ENCODE measurements at places on chromosomes 2 and 18.
A peak's percentile ranks its signal among the peaks of the same experiment; 100 is the strongest.

DNA sequence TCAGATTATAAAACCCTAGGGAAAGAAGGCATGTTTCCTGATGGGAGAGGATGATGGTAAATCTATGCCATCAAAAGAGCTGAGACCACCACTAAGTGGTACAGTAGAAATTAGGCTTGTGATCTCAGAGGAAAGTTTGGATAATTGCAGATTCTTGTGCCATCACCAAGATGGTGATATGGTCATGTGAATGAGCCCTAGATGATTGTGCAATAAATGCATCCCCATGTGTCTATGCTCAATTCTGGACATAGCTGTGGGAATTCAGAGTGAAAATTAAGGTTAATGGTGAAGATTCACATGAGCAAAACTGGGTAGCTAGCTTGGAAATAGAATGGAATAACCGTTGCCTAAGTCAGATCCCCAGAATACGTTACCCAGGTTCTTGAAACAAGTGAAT is 496.1 kb upstream of the FSIP2 start:
- no peak for DNase-seq

DNA sequence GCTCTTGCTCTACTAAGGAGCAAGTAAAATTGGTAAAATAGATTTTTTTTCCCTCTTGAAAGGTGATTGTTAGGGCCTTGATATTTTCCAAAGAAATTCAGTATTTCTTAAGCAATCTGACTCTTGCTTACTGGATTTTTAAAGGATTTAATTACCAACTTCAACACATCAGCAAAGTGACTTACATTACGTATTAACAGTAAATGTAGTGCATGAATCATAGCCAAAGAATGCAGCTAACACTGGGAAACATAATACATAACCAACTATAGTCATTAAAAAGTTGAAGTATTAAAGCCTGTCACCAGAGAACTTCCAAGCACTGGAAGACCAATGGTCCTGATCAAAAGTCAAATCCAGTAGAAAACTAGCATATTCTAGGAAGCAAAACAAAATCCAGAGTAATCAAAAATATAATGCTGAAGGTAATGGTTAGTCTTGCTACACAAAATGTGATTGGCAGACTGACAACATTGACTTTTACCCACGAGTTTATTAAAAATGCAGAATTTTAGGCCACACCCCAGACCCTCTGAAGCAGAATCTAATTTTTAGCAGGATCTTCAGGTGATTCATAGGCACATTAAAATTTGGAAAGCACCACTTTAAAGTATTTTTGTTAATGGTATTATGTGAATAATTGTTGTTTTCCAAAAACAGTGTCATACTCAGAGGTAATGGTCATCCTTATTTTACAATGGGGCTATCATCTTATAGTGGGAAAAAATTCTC is 31.8 kb upstream of the CAVIN2 start:
- no peak for DNase-seq

DNA sequence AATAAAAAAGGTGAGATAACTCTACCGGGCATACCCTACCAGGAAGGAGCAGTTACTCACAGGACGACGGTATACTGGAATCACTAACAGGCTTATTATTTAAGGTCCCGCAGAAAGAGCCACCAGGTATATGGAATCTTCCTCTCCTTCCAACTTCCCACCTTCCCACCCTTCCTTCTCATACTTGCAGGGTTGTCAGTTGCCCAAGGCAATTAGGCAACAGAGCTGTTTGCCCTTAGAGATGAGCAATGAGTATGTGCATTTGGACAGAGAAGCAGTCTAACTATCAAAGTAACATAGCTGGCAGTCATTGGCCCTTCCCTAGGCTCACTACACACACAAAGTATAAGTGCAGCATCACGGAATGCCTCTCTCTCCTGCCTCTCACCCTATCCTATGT is 32.1 kb upstream of the EVA1A start:
- DNase-seq, result no peak

DNA sequence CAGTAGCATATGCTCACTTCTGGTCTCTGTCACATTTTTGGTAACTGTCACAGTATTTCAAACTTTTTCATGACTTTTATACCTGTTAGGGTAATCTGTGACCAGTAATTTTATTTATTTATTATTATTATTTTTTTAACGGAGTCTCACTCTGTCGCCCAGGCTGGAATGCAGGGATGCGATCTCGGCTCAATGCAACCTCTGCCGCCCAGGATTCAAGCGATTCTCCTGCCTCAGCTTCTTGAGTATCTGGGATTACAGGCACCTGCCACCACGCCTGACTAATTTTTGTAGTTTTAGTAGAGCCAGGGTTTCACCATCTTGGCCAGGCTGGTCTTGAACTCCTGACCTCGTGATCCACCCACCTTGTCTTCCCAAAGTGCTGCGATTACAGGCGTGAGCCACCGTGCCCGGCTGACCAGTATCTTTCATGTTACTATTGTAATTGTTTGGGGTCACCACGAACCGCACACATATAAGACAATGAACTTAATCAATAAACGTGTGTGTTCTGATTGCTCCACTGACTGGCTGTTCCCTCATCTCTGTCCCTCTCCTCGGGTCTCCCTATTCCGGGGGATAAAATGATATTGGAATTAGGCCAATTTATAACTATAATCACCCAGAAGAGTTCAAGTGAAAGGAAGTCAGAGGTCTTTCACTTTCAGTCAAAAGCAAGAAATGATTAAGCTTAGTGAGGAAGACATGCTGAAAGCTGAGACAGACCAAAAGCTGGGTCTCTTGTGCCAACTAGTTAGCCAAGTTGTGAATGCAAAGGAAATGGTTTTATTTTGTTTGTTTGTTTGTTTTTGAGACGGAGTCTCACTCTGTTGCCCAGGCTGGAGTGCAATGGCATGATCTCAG is 22.9 kb downstream of the TGIF1 start:
- DNase-seq, result no peak

DNA sequence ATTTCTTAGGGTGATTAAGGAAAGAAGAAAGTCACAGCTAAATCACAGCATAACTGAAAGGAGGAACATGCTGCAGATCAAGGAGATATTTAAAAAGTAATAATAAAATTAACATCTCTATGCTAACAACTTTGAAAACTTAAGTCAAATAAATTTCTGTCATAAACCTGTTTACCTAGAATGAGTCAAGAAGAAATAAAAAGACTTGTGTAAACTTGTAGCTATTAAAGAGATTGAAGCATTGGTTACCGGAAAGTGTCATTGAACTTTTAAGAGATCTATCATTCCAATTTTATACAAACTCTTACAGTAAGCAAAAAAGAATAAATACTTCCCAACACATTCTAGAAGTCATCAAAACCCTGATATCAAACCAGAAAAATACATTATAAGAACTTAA is 520.1 kb upstream of the SYT4 start:
- DNase-seq, result no peak

DNA sequence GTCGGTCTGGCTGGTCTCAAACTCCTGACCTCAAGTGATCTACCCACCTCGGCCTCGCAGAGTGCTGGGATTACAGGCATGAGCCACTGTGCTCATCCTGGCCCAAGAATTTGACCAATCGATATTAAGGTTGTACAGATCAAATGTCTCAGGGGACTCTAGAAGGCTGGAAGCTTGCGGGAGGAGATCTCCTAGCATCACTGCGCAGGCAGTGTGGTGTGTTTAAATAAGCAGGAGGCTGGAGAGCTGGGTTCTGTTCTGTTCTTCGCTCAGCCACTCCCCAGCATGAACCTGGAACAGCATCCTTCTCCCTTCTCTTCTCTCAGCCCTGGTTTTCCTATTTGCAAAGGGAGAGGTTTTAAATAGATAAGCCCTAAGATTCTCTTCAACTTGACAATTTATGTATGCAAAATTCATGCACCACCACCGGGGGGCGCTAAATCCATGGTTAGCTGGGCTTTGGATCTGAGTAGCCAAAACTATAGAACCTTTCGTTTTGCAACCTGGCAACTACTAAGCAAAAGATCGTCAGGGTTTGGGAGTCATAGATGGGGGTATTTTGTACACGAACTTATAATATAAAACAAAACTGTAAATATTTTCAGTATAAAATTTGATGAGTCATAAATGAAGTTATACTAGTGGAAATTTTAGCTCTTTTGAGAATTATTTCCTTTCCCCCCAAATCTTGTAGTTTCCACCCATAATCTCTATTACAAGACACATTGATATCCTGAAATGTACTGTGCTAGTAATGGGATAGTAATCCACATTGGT is 60.6 kb downstream of the SLC16A14 start:
- peak; percentile 90 for DNase-seq

Data from stimulated activated naive CD8-positive, alpha-beta T cell treated with anti-CD3 and anti-CD28 coated beads, Interleukin-15, Interleukin-2, amounts not matched to agents 100 U/mL and 50 U/mL, for 24 hours (primary cell).